NCI-H2081 treated with DMSO at 0.1 percent for 48 hours (cell line): ENCODE measurements at places on chromosomes 1 and 21.

DNA sequence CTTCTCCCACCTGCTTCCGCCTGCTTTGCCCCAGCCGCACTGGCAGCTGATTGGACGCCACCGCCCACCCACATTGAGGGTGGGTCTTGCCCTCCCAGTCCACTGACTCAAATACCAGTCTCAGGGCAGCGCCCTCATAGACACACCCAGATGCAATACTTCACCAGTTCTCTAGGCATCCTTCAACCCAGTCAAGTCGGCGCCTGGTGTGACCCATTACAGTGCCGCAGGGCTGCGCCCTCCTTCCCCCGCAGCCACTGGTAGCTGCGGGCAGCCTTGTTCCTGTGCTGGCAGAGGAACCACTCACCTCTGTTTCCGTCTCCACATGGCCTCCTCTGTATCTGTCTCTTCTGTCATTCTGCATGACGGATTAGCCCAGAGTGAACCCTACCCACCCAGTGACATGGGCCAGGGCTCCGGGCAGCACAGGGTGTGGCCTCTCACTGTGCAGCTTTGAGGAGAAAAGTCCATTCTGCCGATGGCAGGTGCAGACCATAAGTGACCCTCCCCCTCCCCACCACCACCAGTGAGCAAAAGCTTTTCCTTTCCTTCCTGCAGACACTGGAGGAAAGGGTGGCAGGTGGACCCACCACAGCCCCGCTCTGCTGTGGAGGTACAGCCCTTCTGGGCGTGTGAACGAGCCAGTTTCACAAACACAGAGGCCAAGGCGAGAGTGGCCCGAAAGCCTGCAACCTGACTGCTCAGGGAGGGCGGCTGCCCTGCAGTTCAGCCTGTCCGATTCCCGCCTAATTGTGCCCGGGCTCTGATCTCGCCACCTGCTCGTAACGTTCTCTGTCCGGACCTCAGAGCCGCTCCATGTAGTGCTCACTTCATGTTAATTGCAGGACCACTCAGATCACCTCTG, 57.1 kb downstream of the FAAP20 start:
- no peak for DNase-seq

GRCh38 chr1:233240829-233241682, 54.5 kb downstream of the PCNX2 start:
- no peak for DNase-seq

GRCh38 chr1:167635156-167635648, 5.2 kb downstream of the RCSD1 start:
- no peak for DNase-seq

- DNase-seq, result no peak
These were observed 65.7 kb downstream of the SDC3 start for GRCh38 chr1:30842697-30843354.
